Tongue (tissue), 3 donors: ENCODE measurements at places on chromosomes 2 and 18. TPM values are rescaled to one million over a fixed set of nuclear protein-coding genes. Genes with fewer than 3 reads are reported as not detected.

RANBP2 gene
- total RNA-seq: 98.0 TPM

SGPP2 gene
- total RNA-seq: 2.3 TPM

M1AP gene
- total RNA-seq: 4.6 TPM

NT5DC4 gene
- total RNA-seq: 0.21 TPM

ANO7 gene
- 0.10 TPM for total RNA-seq

TSPYL6 gene
- 0.21 TPM for total RNA-seq

ITSN2 gene
- 44.4 TPM for total RNA-seq

EN1 gene
- 0.41 TPM for total RNA-seq

DHRS9 gene
- total RNA-seq: 1.6 TPM

CTIF gene
- total RNA-seq: 23.4 TPM

VWC2L gene
- total RNA-seq: not detected

DNA sequence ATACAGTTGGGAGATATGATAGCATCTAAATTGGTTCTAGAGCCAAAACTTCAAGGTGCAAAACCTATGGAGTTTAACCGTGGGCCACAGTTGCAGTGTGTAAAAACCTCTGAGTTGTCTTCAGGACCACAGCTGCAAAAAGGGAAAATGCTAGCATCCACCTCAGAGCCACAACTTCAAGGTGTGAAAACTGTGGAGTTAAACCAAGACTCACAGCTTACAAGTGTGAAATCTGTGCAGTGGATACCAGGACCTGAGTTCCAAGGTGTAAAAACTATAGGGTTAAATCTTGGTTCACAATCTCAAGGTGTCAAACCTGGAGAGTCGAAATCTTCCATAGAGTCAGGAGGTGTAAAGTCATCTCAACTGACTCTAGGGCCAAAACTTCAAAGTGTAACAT is 10.4 kb upstream of the ZNF512 start:
- no peak for DNase-seq

DNA sequence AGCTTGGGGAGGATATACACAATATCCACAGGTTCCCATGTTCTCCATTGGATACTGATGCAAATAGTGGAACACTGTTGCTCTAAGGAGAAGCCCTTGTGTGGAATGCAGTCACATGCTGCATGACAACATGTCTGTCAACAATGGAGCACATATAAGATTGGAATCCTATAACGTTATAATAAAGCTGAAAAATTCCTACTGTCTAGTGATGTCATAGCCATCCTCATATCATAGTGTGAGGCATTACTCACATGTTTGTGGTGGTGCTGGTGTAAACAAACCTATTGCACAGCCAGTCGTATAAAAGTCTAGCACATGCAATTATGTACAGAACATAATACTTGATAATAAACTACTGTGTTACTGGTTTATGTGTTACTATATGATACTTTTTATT is 394.7 kb downstream of the FBXO15 start:
- no peak for DNase-seq

- peak; percentile 33 for DNase-seq
Measured at GRCh38 chr2:177464549-177464948, 72.0 kb downstream of the AGPS start.

GRCh38 chr2:109120166-109120565 is 8.8 kb upstream of the SH3RF3 start:
- DNase-seq: no peak

DNA sequence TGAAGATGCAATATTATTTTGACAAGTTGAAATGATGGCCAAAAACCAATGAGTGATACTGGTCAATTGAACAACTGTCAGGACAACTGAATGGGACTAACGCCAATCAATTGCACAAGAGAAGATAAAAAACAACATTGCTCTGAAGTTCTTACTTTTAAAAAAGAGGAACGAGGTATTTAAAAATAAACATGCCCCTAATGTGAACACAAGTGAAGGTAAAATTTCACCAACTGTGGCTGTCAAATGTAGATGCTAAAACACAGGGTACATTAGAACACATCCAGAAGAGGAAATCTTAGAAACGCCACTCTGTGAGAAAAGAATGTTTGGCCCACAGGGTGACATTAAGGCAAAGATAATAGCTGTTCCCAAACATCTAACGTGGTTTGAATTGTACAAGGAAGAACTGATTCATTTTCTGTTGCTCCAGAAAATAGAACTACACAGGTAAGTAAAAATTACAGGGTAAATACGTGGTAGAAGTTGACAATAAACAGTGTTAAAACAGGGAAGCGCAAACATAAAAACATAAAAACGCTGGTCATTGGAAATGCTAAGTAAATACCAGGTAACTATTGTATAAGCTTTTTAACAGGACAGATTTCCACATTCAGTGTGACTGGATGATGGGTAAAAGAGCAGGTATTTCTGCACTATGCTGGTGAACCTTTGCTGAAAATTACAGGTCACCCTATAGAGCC is 20.3 kb downstream of the LONRF2 start:
- DNase-seq: no peak

DNA sequence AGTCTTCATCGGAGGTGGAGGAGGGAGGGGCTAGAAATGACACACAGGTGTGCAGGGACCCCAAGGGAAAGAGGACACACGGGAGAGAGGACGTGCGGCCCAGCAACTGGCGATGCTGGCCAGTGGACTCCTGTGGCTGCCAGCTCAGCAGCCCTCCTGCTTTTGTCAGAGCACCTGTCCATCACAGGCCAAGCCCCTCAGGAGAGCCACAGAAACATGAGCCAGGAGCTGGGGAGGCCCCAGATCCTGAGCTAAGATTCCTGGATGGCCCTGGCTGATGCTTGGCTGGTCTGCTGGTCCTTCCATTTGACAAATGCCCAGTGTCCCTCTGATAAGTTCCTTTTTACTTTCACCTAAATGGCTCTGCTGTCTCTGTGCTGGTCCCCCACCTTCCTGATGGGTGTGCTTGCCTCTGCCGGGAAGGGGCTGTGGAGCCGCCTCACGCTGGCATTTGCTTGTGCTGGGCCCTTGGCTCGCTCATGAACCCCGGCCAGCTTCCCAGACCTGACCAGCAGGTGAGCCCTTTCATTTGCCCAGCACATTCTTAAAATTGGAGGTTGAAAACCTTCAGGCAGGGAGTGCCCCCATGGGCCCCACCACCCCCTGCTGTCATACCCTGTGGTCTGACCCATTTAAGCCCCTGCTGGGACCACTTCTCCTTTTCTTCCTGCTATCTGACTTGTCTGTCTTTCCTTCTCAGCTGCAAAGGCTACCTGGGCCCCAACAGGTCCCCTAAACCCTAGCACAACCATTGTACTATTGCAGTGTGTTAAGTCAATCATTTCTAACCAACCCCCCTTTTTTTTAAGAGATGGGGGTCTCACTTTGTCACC is 37.3 kb downstream of the CYP27C1 start:
- DNase-seq: no peak

- no peak for DNase-seq
Measured at GRCh38 chr2:139924070-139924469, 1143.9 kb upstream of the NXPH2 start.

DNA sequence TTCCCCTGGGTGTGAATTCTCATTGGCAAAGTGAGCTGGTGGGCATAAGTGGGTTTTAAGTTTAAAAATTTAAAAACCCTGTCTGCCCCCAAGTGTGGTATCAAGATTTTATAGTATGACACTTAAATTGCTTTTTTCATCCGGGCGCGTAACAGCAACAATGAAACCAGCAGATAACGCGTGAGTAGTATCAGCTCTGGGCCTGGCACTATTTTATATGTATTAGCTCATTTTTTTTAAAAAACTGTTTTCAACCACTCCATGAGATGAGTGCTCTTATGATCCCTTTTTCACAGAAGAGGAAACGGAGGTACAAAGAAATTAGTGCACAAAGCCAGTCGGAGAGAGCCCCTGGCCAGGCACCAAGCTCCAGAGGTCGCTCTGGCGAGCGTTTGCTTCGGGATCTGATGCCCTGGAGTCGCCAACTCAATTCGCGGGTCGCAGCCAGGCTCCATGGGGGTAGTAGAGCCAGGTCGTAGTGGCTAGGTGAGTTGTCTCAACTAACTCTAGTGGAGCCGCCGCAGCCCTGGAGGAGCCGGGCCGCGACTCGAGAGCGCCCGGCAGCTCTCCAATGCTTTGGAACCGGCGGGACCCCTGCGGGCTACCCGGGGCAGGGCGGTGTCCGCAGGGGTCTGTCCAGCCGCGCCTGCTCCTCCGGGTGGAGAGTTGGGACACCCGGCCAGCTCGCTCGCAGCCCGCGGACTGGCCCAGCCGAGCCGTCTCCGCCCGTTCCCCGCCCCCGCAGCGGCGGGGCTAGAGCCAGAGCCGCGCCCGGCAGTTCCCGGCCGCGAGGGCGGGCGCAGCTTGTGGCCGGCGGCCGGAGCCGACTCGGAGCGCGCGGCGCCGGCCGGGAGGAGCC is at the start of gene IL1R1:
TSS of gene IL1R1 (plus strand) at position 777 of the 859 bp plus-strand sequence. CDS start 14,979 bp downstream, outside the sequence.
- peak; percentile 85 for DNase-seq

GRCh38 chr2:226600184-226600583 is 199.4 kb downstream of the IRS1 start:
- DNase-seq: no peak

GRCh38 chr2:226738821-226739544 is 60.6 kb downstream of the IRS1 start:
- DNase-seq: peak; percentile 49

DNA sequence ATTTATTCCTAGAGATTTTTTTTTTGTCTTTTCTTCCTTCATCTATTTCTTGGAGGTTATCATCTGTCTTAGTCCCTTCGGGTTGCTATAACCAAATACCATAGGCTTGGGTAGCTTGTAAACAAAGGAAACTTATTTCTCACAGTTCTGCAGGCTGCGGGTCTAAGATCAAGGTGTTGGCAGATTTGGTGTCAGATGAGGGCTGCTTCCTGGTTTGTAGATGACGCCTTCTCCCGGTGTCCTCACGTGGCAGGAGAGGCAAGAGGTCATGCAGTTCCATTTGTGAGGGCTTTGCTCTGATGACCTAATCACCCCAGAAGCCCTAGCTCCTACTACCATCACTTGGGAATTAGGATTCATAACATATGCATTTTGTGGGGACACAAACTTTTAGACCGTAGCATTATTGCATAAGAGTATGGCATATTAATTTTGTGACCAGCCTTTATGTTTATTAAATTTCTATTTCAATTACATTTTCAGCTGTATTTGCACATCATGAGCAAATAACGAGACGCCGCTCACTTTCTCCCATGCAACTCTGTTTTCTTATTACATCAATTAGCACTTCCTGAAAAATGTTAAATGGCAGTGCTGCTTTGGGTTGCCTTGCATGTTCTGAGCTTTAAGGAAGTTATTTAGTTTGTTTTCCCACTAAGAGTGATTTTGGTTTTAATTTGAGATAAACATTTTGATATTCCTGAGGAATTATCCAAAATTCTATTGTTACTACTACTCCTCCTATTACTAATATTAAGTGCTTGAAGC is 246.4 kb upstream of the HDAC4 start:
- DNase-seq: no peak

DNA sequence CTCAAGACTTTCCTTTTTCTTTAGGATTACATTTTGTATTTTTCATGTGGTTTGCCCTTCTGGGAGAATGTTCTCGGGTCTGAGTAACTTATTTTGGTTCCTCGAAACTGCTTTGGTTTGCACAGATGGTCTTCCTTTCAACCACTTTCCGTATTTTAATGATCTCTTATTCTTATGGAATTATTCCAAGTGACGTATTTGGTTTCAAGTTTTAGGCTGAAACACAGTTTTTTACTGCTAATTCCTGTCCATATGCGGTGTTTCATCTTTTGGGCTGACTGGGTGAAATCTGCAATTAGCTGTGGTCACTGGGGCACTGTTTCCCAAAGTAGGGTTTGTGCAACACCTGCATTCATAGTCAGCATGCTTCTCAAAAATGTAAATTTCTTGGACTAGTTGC is 122.7 kb downstream of the CAPN13 start:
- DNase-seq: no peak

DNA sequence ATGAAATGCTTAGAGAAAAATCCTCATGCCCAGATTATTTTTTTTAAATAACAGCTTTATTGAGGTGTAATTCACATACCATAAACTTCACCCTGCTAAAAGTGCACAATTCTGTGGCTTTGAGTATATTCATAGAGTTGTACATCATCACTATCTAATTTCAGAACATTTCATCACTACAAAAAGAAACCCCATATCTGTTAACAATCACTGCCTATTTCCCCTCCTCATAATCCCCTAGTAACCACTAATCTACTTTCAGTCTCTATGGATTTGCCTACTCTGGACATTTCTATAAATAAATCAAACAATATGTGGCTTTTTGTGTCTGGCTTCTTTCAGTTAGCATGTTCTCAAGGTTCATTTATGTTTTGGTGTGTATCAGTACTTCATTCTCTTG is 51.4 kb downstream of the OSBPL1A start:
- DNase-seq: no peak

- DNase-seq: no peak
Measured at GRCh38 chr2:230706053-230706521, 6.6 kb upstream of the CAB39 start.

DNA sequence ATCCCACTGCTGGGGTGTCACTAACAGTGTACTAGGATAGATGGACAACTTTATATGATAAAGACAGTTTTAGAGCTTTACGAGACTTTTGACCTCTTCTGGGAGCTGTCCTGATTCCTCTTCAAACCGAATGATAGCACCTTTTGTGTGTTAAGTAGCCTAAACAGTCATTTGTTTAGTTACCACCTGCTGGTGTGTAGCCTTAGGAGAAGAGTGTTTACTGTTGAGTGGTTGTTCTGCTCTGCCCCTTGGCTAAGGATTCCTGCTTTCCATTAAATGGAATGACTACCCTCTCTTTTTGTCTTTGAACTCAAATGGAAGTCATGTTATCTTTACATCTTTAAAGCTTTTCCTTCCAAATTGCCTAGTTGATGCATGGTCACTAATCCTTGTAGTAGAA is 28.0 kb upstream of the MGAT5 start:
- DNase-seq: no peak

- no peak for DNase-seq
Measured at GRCh38 chr2:23658466-23658942, 268.4 kb downstream of the ATAD2B start.

DNA sequence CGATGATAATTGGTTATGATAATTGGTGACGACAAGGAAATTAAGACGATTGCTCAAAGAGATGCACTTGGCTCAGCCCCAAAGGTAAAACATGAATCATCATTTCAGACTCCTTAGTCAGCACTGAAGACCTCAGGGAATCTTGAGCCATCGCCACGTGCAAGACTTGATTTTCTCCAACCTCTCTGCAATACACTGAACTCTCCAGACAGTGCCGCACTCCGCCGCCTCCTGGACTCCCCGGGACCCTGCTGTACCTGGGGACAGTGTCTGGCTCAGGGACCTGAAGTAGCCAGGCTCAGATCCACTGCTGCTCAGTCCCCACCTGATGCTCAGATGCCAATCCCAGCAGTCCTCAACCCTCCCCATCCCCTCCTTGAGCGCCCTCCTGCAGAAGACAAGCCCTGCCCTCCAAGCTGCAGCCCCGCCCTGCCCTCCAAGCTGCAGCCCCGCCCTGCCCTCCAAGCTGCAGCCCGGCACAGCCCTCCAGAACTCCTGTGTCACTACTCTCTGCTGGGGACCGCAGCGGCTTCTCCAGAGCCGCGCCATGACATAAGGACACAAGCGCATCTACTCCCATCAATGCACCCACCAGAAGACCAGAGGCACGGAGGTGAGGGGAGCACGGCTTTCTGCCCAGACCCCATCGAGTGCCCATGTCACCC is 1.1 kb downstream of the TMEM18 start:
- DNase-seq: peak; percentile 62

GRCh38 chr2:128411431-128411830 is 92.8 kb upstream of the HS6ST1 start:
- no peak for DNase-seq
